ENCODE measurements at places on chromosomes 12 and 14.

- DNase-seq, result no peak
These were observed 13.8 kb upstream of the RAN start for GRCh38 chr12:130858084-130858483.

DNA sequence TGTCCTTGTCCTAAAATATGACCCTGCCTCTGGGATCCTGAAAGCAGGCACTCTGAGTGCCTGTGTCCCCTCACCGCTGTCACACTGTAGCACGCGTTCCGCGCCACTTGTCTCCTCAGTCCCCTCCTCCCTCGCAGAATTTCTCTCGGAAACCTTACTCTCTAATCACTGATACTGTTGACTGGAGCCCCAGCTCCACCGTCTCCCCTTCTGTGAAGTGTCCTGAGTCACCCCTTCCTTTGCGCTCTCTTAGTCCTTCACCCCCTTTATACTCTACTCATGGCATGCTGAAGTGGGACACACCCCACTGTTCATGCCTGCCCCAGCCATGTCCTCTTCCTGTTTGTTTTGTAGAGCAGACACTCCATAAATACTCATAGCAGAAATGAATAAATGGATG lies 104.7 kb downstream of the ZNF664 start:
- DNase-seq, result no peak

DNA sequence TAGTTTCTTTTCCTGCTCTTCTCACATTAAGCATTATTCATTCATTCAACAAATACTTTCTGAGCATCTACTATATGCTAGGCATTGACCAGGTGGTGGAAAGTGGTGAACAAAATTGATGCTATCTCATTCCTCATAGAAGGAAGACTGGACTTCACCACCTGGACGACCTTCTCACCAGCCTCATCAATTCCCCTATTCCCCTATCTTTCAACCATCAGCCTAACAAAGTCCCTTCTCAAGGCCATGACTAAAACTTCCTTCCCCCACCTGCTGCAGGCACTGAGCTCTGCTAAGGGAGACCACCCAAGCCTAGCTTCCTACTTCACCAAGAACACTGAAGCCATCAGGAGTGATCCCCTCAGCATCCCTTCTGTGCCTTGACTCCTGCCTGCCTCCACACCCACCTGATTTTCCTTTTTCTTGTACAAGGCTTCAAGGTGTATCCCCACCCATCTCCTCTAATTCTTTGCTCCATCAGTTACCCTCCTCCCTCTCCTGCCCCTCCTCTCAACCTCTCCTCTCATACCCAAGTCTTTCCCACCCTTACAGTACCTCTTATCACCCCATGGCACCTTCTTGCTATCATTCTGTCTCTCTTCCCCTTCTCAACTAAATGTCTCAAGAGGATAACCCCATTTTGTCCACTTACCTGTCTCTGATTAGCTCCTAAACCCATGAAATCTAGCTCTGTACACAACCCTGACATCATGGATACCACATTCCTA lies 19.5 kb downstream of the KRT76 start:
- DNase-seq, result no peak

DNA sequence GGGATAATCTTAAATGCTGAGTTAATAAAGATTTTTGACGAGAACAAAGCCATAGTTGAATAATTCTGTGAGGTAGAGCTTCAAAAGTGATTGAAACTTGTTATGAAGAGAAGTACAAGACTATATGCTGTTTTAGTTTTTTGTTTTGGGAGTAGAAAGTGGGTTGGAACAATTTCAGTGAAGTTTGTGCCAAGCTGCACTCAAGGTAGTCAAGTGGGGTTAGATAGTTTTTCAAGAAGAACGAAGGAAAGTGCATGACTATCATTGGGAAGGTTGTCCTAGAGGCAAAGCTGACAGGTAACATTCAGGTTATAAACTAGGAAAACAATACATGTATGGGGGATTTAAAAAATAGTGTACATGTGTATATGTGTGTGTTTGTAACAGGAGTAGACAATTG lies 16.2 kb downstream of the FUT8 start:
- no peak for DNase-seq

DNA sequence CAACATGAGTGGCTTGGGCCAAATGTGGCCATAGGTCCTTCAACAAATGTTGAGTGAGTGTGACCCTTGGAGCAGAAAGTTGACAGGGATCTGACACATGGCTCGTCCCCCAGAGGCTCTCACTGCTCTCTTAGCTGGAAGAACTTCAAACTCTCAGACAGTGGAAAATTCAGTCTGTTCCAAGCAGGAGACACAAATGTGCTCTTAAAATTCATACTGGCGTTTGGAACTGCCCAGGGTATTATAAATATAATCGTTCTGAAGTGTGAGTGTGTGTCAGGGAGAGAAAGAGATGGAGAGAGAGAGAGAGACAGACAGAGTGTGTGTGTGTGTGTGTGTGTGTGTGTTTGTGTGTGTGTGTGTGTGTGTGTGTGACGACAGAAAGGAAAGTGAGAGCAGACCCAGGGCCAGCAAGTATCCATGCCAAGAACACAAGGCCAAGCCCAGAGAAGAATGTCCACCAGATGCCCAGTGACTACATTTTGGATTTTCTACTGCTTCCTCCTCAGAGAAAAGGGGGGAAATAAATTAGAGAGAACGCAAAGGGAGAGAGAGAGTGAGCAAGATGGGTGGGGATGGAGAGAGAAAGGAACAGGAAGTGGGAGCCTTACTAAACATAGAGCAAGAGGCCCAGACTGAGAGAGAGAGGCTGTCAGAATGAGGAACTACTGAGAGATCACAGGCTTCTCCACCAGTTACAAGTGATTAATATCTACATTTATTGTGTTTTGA lies 193.6 kb upstream of the NUDT4 start:
- peak; percentile 26 for DNase-seq

DNA sequence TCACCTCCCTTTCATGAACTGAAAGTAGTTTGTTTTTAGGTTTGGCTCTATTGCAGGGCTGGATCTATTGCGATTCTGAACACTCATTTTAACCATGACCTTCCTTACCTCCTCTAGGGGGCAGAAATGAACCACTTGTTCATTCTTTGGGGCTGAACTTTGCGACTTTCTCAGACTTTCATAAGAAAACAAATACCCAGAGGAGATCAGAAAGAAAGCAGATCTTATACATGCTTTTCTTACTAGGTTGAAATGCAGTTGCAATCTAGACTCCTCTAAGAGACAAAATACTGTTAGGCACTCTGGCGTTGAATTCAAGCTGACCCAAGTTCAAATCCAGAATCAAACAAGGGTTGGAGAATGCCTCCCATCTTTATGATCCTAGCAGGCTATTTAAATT lies 32.6 kb upstream of the PLEKHG3 start:
- DNase-seq, result peak; percentile 53

GRCh38 chr12:15709551-15709950 lies 79.6 kb downstream of the EPS8 start:
- DNase-seq, result no peak

GRCh38 chr12:105611340-105611739 lies 280.8 kb downstream of the C12orf75 start:
- no peak for DNase-seq

GRCh38 chr12:66683073-66683472 lies 4.2 kb upstream of the GRIP1 start:
- no peak for DNase-seq

- no peak for DNase-seq
These were observed 13.8 kb downstream of the SLC41A2 start for GRCh38 chr12:104944252-104944651.

GRCh38 chr12:52754135-52754534 lies 23.0 kb downstream of the KRT76 start:
- no peak for DNase-seq

GRCh38 chr12:93127107-93127560 lies 198.0 kb upstream of the EEA1 start:
- no peak for DNase-seq

DNA sequence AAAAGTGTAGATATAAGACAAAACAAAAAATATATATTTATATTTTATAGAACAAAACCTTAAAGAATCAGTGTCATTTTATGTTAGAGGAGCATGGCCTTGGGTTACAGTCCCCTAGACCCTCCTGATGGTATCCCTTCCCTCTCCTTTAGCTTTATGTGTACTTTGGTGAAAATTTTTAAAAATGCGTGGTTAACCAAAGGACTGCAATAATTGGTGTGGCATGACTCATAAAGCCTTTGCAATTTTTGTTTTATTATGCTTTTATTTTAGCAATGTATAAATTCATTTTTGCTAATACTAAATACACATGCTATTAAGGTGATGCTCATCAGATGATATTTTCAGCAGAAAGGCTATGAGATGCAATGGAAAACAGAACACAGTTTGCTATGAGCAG lies 264.4 kb downstream of the SYT1 start:
- no peak for DNase-seq

All from RPMI8226 (cell line).